ENCODE measurements at places on chromosomes 5 and 9.
A peak's percentile ranks its signal among the peaks of the same experiment; 100 is the strongest.

- no peak for DNase-seq
These were observed 850.2 kb upstream of the NUDT12 start for GRCh38 chr5:104412649-104413240.

DNA sequence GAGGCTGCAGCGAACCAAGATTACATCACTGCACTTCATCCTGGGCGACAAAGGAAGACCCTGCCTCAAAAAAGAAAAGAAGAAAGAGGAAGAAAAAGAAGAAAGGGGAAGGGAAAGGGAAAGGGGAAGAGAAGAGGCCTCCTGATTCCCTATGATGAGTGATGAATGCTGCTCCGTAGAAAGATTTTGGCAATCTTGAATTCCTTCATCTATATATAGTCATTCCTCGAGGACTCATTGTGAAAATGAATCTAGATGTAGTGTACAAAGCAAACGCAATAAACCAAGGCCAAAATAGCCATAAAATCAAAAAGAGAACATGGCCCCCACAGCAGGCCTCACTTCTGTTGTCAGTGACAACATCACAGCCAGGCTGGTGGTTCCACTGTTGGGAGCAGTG is 218.0 kb downstream of the DCP2 start:
- no peak for DNase-seq

GRCh38 chr5:153122403-153122802 is 368.1 kb upstream of the GRIA1 start:
- DNase-seq, result no peak

DNA sequence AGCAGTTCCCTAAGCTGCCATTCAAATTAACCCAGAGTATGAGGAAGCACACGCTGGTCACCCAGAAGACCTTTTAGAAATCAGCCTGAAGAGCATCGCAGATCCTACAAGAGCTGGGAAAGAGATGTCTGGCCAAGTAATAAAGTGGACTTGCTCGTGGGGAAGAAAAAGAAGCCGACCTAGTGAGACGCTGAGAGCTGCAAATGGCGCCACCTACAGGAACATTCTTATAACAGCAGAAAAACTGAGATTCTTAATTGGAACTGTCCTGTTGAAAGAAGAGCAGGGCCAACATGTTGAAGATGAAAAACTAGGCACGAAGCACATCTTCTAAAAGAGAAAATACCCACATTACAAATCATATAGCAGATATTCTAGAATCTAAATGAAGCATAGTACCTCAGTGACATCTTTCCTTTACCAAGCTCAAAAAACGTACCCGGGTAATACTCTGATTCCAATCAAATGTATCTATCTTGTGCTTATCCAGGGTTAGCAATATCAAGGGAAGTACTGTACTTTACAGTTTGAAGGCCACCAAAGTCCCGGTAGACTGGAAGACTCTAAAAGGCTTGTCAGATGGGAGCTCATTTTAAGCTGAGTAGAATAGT is 3.9 kb upstream of the GNAQ start:
- DNase-seq, result no peak

- no peak for DNase-seq
These were observed 31.7 kb downstream of the TMEM174 start for GRCh38 chr5:73204733-73205132.

GRCh38 chr9:3879315-3879714 is 353.5 kb upstream of the RFX3 start:
- no peak for DNase-seq

GRCh38 chr5:95832664-95833063 is 10.1 kb upstream of the GLRX start:
- DNase-seq, result no peak

GRCh38 chr9:137020771-137021567 is 7.1 kb downstream of the ABCA2 start:
- DNase-seq, result no peak

DNA sequence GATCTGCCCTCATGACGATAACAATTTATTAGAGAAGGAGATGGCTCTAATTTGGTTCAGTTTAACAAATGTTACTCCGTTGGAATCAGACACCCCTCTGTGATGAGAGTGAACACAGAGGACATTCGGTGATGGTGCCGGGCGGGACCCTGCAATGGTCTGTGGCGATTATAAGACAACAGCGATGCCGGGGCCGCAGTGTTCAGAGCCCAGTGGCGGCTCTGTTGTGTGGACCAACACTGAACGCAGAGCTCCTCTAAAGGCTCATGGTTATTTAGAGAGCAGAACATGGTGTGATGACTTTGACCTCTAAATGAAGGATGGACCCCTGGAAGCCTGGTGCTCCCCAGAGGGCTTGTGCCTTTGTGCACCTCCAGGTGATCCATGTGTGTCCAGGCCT is 21.2 kb downstream of the UBE2QL1 start:
- no peak for DNase-seq

- DNase-seq, result no peak
These were observed 16.3 kb downstream of the LPCAT1 start for GRCh38 chr5:1507457-1507856.

DNA sequence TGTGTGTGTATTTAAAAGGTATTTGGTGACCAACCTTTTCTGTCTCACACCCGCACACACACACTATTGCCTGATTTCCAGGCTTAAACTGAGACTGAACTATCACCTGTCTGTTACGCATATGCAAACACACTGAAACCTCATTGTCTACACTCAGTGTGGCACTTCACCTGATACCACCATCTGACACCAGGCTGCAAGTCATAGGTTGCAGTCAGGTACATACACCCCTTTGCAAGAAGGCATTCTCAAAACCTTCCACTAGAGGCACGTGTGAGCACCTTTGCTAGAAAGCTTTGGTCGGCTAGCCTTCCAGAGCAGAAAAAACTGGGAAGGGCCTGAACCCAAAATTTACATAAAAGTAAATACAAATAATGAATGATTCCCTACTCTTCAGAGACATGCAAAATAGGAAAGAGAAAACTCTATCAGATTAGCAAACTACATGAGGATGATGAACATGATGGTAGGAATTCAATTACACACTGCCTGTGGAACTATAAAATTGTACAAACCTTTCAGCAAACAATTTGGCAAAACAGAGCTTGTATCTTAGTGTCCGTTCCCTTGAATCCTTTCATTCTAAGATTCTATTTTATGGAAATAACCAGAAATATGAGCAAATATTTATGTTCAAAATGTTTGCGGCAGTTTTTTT is 5.9 kb upstream of the FOXD1 start:
- no peak for DNase-seq

DNA sequence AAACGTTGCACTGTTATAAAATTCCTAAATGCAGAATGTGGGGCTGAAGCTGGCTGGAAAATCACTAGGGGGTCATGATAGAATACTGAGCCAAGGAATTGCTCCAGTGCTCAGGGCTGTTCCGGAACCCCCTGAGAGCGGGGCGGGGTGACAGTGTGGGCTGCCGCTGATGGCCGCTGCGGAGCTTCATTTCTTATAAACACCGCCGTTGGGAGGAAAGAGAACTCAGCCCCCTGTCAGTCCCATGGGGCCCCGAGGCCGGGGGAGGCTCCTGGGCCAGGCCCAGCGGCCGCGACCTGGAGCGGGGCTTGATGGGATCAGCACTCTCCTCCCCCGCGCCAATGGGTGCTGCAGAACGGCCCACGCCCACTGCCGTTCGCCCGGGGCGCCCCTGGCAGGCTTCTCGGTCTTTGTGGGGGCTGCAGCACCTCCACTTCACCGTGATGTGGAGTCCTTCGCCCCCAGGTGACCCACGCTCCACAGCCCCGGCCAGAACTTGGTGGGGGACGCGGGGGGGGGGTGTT is 5.2 kb upstream of the IRF1 start:
- peak; percentile 54 for DNase-seq

- DNase-seq, result no peak
These were observed 676.4 kb downstream of the PRELID2 start for GRCh38 chr5:145158730-145159129.

GRCh38 chr9:120331913-120332312 is 248.1 kb downstream of the CDK5RAP2 start:
- no peak for DNase-seq

DNA sequence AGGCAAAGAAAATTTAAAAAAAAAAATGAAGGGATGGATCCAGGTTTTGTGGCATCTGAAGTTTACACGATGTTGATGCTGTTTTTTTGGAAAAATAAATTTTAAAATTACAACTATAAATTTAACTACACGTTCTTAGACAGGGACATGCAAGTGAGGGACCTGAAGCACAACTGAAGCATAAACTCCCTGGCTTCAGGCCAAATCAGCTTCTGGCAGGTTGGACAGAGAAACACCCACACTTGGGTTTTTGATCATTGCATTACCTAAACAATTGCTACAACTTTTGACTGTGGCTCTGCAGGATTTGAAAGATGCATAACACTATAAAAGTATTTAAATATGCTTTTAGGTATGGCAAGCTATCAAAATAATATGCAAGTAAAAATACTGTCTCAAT is 1318.3 kb upstream of the DMAC1 start:
- DNase-seq, result no peak

GRCh38 chr9:100204796-100205195 is 105.8 kb downstream of the INVS start:
- no peak for DNase-seq

GRCh38 chr9:113585085-113585442 is 121.5 kb downstream of the RGS3 start:
- DNase-seq, result no peak

- DNase-seq, result no peak
These were observed 681 bp downstream of the F2R start for GRCh38 chr5:76716456-76717157.

DNA sequence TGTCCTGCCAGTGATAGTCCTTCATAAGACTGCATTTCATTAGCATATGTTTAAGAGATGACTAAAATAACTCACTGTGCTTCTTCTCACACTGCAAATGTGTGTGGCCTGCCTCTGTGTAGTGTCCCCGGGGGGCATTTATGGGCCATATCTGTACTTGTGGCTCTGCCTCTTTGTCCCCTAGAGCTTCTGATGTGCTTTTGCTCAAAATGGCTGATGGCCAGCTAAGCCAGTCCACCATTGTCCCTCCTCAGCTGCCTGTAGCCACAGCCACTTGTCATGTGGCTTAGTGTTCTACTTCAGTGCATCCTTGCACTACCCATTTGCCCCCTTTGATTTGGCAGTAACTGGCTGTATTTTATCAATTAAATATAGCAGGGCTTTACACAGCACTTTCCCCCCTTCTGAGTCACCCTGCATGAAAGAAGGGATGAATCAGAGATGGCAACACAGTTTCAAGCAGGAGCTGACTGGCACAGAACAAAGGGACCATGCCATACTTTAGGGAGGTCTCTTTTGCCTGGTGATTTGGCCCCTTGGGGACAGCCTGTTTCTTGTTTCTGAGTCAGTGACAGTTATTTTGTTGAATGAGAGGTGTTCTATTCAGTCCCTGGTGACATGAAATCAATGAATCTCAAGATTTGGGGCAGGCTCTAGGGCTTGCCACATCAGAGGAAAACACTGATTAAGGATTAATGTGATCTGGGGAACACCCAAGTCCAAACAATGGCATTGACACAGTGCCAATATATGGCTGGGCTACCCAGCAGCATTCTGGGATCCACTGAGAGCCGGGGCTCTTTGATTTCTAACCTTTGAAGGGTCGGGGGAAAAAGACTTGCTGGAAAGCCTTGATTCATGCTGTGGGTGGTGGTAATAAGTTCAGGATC is 245.5 kb downstream of the SMARCA2 start:
- no peak for DNase-seq

DNA sequence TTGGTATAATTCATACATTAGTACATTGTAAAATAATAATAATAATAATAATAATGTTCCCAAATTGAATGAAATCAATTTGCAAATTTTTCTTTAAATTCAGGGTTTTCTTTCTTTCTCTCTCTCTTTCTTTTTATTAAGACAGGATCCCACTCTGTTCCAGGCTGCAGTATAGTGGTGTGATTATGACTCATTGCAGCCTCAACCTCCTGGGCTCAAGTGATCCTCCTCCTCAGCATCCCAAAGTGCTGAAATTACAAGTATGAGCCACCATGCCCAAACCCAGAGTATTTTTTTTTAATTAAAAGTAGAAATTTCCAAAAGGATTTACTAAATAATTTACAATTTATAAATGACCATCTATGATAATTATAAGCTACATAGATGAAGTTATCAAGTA is 117.7 kb downstream of the HOMER1 start:
- no peak for DNase-seq

DNA sequence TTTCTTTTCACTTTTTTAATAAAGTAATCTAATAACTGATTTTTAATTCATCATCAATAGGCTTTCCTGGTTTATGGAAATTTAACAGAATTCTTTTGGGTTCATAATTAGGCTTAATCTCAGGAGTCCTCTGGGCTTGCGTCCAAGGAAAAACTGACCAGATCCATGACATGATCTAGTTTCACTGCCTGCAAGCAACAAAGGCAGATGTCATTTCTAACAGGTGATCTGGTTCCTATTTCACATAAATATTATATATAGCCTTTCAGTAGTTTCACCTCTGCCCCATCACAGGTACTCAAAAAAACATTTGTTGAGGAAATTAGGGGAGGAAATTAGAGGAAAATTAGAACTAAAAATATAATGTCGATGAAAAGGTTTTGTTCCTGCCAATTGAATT is 126.4 kb downstream of the FBXL17 start:
- no peak for DNase-seq

- no peak for DNase-seq
These were observed 43.8 kb downstream of the PRKACG start for GRCh38 chr9:68970151-68970550.

- no peak for DNase-seq
These were observed 184.2 kb downstream of the EFNA5 start for GRCh38 chr5:107486489-107486888.

GRCh38 chr9:4984171-4984620 is 876 bp upstream of the JAK2 start:
- no peak for DNase-seq

DNA sequence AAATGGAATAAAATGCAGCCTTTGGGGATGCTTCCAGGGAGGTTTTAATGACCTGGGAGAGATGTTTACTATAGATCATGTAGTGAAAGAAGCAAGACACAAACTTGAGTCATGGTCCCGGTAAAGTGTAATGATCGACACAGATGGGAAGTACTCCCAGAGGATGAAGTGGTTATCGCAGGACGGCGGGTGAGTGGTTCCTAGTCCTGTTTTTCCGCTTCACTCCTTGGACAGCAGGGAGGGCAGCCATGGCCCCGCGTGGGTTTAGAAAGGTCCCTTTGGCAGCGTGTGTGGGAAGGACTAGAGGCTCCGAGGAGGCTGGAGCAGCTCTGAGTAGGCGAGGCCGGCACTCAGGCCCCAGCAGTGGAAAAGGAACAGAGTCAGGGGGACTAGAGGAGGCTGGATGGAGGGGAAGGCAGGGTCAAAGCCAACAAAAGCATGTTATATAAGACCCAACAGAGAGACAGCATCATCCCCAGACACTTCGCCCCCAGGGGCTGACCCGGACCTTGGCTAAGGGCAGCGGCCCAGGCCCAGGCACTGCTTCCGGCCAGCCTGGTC is 49.2 kb upstream of the STXBP1 start:
- DNase-seq, result no peak
